ENCODE measurements at places on chromosomes 2 and 18.

- no peak for DNase-seq
Observed at GRCh38 chr2:85215448-85216401, 82.5 kb downstream of the TCF7L1 start.

DNA sequence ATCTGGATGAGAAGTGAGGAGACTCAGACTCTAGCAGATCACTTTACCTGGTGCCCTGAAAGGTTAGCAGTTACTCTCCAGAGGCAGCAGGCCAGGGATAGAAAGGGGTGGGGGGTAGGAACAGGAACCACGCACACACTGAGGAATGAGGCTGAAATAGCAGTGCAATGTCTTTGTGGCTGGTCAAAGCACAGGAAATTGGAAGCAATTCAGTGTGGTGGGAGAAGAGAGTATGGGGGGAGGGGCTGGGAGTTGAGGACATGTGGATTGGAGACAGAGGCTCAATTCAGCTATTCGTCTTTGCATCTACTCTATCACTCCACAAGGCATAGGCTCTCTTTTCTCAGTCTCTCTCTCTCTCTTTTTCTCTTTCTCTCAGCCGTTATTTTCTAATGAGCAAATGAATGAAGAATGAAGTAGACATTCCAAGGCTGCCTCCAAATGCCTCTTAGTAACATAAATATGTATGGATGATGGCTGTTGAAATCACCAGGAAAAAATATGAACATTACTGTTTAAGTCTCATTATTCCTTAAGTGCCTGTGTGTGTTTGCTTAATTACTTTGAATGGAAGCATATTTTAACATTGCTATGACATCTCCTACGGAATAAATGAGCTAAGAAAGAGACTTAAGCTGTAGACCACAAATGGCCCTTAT lies 979.4 kb downstream of the TSN start:
- DNase-seq = no peak

GRCh38 chr2:215614296-215614695 lies 178.4 kb upstream of the FN1 start:
- DNase-seq = no peak

DNA sequence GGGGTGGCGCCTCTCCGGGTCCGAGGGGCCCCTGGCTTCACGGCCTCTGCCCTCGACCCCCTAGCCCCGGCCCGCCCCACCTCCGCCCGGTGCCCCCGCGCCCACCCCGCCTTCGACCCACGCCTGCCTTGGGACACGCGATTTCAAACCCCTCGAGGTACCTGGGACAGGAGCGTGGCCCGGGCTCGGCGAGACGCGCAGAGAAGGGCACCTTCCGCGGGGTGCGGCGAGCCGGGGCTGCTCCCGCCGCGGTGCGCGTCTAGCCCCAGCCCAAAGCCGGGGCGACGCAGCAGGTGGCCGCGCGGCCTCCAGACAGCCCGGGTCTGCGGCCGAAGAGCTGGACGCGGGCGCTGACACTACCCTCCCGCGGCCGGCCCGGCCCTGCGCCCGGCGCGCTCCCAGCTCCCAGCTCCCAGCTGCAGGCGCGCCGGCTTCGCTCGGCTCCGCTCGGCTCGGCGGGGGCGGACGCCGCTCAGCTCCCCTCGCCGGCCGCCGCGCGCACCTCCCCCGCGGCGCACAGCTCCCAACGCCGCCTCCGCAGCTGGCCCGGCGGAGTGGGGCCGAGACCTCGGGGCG lies at the start of gene CRACDL:
Gene CRACDL, minus strand, starts transcription at position 449 of the 576 bp plus-strand sequence. CDS start 89,425 bp downstream, outside the sequence.
- DNase-seq = peak; percentile 62

GRCh38 chr2:156437931-156438410 lies 1.8 kb downstream of the GPD2 start:
- DNase-seq = no peak

- DNase-seq = no peak
Observed at GRCh38 chr2:38122344-38122743, 46.4 kb upstream of the CYP1B1 start.

- no peak for DNase-seq
Observed at GRCh38 chr18:31565345-31565744, 26.3 kb upstream of the TTR start.

DNA sequence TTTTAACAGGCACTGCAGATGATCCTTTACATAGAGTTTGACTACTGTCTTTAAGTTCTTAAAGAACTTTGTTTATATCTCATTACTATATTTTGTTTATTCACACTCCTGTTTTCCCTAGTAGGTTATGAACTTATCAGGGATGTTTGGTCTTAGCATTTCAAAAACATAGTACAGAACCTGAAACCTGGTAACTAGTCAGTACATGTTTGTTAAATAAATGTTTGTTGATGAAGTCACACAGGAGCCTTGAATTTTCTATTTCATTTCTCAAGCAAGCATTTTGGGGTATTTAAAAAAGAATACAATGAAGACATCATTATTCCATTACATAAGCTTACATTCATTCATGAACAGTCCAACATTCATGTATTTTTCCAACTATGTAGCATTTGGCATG lies 280.3 kb upstream of the ZSWIM2 start:
- DNase-seq = no peak

- no peak for DNase-seq
Observed at GRCh38 chr2:195094330-195094729, 562.7 kb upstream of the SLC39A10 start.

- no peak for DNase-seq
Observed at GRCh38 chr2:63587814-63588384, 378 bp downstream of the WDPCP start.

GRCh38 chr2:3712831-3713503 lies 9.6 kb downstream of the DCDC2C start:
- DNase-seq = no peak

- DNase-seq = no peak
Observed at GRCh38 chr2:989781-990467, 39.3 kb downstream of the SNTG2 start.

- no peak for DNase-seq
Observed at GRCh38 chr2:189624648-189625355, 36.5 kb upstream of the ASNSD1 start.

DNA sequence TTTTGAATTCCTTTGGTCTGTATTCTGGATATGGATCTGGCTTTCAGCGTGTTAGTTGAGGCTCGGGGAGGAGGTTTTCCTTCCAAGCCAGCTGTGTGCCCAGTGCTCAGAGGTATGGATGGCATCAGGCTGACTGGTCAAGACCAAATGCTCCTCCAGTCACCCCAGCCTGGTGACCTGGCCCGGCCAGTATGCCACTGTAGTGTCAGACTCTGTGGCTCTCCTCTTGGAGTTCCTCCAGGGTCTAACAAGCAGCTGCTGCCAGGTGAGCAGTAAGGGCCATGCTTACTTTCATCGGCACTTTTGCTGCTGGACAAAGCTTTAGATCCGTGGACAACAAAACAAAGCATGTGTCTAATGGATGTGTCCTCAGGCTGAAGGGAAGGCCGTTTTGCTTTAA lies 44.1 kb downstream of the CABLES1 start:
- DNase-seq = no peak

GRCh38 chr18:48575658-48576456 lies 37.0 kb downstream of the CTIF start:
- peak; percentile 61 for DNase-seq

GRCh38 chr18:25058521-25058920 lies 293.4 kb downstream of the ZNF521 start:
- no peak for DNase-seq

DNA sequence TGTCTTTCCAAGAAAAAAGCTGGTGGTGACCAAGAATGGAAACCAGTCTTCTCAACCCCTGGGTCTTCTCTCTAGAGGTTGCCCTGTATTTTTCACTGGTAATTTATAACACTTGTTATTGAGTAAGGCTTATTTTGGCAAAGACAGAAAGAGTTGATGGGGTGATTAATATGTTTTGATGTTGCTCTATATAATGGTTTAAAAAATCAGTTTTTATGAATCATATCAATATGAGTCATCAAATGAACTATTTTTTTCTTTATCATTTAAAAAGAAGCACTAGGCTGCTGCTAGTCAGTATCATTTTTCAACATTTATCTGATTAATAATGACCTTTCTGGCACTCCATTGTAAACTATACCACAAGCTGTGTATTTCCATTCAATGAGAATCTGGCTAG lies 1142.2 kb downstream of the LRP1B start:
- DNase-seq = no peak

GRCh38 chr18:59454909-59455727 lies 96.1 kb upstream of the LMAN1 start:
- DNase-seq = no peak

DNA sequence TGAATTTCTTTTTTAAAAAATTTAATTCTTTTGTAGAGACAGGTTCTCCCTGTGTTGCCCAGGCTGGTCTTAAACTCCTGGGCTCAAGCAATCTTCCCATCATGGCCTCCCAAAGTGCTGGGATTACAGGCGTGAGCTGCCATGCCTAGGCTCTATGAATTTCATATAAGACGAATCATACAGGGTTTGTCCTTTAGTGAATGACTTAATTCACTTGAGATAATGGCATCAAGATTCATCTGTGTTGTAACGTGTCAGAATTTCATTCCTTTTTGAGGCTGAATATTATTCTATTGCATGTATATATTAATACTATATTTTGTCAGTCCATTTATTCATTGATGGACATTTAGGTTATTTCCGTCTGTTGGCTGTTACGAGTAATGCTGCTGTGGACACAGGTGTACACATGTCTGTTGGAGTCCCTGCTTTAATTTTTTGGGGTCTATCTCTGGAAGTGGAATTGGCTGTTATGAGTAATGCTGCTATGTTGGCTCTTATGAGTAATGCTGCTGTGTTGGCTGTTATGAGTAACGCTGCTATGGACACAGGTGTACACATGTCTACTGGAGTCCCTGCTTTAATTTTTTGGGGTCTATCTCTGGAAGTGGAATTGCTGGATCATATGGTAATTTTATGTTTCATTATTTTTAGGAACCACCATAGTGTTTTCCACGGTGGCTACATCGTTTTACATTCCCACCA lies 210.6 kb downstream of the CAMKMT start:
- no peak for DNase-seq

DNA sequence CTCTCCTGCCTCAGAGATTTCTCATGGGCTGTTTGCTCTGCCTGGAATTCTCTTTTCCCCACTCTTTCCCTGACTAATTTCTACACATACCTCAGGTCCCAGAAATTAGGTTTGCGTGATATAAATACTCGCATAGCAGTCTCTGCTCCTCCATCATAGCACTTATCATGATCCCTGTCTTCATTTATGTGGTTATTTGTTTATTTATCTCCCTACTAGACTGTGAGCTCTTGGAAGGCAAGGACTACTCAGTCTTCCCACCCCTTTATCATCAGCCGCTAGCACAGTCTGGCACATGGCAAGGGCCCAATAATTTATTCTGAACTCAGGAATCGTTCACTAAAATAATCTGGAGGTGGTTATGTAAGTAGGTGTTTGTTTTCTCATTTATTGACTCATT lies 79.3 kb downstream of the ADCYAP1 start:
- DNase-seq = no peak

- DNase-seq = no peak
Observed at GRCh38 chr18:62102221-62102620, 84.6 kb downstream of the PIGN start.

DNA sequence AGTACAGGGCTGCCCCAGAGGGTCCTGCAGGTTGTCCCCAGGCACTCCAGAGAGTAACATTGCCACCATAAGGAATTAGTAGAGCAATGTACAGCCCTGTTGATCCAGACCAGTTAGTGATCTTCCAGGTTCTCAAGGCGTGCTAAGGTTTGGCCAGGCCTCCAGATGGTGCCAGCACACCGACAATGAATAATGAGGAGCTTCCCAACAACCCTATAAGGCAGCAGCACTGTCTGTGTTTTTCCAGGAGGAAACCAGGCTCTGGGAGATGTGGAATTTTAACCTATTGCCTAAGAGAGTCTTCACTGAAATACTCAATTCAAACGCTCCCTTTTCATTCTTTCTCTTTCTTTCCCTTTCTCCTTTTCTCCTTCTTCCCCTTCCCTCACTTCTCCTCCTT lies 122.1 kb downstream of the MGAT5 start:
- no peak for DNase-seq

DNA sequence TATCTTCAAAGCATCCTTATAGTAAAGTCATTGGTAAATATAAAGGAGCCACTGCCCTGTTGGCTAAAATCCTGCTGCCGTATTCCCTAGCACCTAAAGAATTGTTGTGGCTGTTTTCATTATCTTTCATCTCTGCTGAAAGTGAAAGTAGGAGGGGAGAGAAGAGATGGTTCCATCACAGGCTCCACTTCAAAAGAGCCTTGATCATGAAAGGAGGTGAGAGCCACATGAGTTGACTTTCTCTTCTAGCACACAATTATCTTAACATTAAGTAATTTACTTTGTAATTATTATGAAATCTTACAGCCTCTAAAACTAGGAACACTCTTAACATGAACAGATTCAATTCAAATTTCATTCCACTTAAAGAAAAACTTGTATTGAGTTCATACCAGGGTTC lies 1050.9 kb upstream of the LRRTM1 start:
- no peak for DNase-seq

GRCh38 chr2:23294238-23294637 lies 90.7 kb upstream of the KLHL29 start:
- DNase-seq = no peak

DNA sequence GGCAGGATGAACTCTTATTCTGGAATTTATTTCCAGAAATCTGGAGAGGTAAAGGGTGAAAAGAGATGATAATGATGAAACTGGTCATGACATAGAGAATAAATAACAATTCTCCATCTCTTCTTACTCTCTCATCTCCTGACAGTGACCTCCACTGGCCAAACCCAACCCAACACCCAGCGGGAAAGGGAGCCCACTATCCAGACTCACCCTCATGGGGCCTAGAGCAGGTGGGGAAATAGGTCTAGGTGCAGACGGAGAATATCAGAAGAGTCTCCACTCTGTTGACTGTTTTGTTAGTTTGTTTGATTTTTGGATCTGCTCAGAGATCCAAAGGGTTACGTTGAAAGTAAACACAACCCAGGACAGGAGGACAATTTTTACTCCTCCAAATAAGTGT lies 263.2 kb upstream of the PARD3B start:
- DNase-seq = no peak

GRCh38 chr2:120661551-120661950 lies 74.1 kb upstream of the GLI2 start:
- peak; percentile 70 for DNase-seq

GRCh38 chr18:37188016-37188791 lies 359.3 kb downstream of the KIAA1328 start:
- DNase-seq = no peak

- DNase-seq = no peak
Observed at GRCh38 chr18:44793194-44793593, 112.5 kb downstream of the SETBP1 start.

DNA sequence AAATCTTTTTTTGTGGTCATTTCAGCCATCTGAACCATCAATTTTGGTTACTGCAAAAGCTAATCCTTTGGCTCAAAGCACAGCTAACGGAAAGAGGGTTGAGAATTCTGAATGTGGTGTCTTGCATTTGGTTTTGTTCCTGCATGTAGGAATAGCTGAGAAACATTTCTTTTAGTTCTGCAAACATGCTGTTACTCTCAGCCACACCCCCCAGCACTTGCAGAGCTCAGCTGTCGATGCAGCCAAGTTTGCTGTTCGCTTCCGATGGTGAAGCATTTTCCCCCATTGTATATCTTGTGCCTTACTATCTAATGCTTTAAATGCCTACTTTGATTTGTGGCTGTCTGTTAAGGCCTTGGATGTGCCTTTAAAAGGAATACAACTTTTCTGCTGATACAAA lies 294.9 kb upstream of the FANCL start:
- no peak for DNase-seq

Data from ecto neural progenitor cell (in vitro differentiated cells).